ENCODE measurements at places on chromosomes 6 and 20.

GRCh38 chr6:12163149-12163548, 127.0 kb upstream of the EDN1 start:
- no peak for DNase-seq

DNA sequence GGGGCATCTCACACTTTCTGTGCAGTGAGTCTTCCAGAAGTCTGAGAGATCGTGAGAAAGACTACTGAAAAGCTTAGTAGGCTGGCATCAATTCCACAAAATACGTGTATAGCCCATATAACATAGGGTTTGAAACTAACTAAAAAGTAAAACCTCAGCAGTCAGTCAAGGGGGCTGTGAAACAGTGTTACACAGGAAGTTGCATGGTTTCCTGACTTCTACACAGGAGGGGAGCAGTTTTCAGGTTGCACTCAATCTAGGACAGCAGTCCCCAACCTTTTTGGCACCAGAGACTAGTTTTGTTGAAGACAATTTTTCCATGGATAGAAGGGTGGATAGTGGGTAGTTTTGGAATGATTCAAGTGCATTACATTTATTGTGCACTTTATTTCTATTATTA, 4.7 kb upstream of the LY86 start:
- DNase-seq, result no peak

- DNase-seq, result no peak
Observed at GRCh38 chr6:42100029-42100901, 42.2 kb downstream of the C6orf132 start.

DNA sequence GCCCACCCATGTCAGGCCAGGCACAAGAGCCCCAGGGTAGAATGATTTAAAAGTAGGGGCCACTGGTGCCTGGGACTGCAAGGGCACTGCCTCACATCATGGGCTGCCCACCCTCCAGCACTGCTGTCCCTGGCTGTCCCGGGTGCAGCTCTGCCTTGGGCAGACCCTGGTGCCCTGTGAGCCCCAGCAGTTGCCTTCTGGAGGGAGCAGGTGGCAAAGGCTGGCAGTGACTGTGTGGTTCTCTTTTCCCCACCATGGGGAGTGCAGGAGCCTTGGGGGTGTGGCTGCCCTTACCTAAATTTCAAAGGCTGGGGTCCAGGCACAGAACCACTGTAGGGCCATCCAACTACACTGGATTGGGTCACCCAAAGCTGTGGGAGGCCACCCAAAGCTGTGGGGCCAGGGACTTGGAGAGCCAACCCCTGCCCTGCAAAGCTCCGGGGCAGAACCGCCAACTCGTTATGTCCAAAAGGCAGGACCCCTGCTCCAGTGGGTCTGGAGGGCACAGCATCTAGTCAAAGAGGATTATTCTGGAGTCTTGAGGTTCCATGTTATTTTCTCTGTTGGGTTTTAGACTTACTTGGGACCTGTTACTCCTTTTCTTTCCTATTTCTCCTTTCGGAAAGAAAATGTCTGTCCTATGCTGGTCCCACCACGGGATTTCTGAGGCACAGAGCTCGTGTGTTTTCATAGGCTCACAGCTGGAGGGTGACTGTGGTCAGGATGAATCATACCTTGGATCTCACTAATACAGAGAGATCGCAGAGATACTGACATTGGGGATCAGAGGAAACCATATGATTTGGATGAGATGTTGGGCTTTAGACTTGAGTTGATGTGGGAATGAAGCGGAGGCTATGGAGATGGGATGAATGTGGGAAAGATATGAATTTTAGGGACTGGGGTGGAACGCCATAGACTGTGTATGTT, 65.3 kb downstream of the RAMACL start:
- no peak for DNase-seq

DNA sequence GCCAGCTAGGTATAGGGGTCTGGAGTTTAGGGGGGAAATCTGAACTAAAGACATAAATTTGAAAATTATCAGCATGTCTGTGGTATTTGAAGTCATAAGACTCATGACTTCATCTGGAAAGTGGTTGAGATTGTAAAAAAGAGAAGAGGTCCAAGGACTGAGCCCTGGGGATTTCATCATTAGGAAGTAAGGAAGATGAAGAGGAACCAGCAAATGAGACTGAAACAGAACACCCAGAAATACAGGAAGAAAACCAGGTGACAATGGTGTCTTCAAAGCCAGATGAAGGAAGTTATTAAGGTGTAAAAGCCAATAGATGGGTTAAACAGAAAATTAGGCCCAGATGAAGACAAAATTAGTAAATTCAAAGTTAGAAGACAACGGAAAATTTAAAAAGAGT, 49.1 kb upstream of the UBR2 start:
- no peak for DNase-seq

DNA sequence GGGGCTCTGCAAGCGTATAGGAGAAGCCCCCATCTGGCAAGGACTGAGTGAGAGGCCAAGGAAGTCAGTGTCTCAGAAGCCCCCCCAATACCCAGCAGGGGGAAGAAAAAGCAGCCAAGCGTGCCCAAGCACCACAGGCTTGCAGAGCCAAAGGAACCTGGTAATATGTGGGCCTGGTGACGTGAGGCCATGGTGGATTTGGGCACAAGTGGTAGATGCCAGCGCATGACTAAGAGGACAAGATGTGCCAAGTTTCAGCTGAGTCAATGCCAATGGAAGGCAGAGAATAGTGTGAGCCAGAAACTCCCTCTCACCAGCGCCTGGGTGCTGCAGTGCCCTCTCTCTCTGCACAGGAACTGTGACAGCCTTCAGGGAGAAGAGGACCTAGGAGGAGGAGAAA, 110.0 kb downstream of the QRSL1 start:
- no peak for DNase-seq

DNA sequence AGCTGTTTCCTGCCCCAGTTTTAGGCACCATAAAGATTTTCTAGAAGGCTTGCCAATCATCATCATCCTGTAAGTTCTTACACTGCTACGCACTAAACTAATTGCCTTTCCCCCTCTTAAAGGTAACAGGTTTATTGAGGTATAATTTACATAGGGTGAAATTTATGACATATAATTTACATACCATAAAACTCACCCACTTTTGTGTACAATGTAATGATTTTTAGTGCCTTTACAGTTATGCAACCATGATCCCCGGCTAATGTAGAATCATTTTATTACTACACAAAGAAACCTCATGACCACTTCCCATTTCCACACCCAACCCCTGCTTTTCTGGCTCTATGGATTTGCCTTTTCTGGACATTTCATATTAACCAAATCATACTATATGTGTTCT, 21.1 kb downstream of the GCNT2 start:
- no peak for DNase-seq

- no peak for DNase-seq
Observed at GRCh38 chr6:147194652-147195411, 9.4 kb upstream of the STXBP5 start.

- no peak for DNase-seq
Observed at GRCh38 chr6:121548131-121548530, 112.7 kb downstream of the GJA1 start.

GRCh38 chr6:26311012-26311384, 54.0 kb upstream of the BTN3A2 start:
- no peak for DNase-seq

DNA sequence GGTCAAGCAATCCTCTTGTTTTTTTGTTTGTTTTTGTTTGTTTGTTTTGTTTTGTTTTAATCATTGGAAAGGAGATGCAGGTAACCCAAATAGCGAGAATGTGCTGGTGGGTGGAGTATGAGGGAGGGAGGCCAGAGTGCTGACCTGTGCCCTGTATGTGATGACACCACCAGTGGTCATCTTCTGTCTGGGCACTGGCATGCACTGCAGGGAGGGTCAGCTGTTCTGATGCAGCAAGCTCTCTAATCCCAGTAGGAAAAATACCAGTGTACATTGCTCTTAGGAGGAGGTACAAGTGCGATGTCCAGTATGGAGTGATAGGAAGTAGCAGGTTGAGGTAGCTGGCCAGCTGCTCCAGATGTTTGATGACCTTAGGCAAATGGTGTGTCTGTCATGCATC, 2.9 kb upstream of the CST1 start:
- DNase-seq, result no peak

- DNase-seq, result no peak
Observed at GRCh38 chr20:57879779-57880570, 170.2 kb upstream of the PMEPA1 start.

- DNase-seq, result no peak
Observed at GRCh38 chr20:57621421-57622200, 1.4 kb upstream of the ZBP1 start.

GRCh38 chr6:26222571-26222970, 135.3 kb downstream of the HFE start:
- DNase-seq, result no peak

DNA sequence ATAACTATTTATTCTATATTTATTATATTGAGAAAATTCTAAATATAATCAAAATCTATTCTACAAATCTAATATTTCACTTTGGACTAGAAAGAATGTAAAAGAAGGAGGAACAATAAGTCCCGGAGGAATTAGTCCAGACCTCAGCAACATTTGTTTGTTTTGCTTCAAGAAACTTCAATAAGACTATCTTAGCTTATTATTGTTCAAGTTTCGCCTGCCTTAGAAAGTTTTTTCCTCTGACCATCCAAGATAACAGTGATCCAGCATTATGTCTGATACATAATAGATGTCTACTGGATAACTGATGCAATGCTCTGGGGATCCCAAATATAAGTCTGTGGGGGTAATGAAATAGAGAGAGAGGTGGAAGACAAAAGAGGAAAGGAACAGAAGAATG, 28.7 kb upstream of the NT5E start:
- DNase-seq, result no peak

GRCh38 chr6:73784726-73785505, 88.9 kb downstream of the CD109 start:
- DNase-seq, result no peak

GRCh38 chr6:16630026-16630643, 131.1 kb downstream of the ATXN1 start:
- no peak for DNase-seq

GRCh38 chr20:20568604-20569205, 143.7 kb downstream of the RALGAPA2 start:
- DNase-seq, result no peak

- no peak for DNase-seq
Observed at GRCh38 chr20:41249411-41250281, 67.9 kb downstream of the ZHX3 start.

GRCh38 chr6:5497896-5498578, 236.7 kb downstream of the FARS2 start:
- DNase-seq, result peak; percentile 56

DNA sequence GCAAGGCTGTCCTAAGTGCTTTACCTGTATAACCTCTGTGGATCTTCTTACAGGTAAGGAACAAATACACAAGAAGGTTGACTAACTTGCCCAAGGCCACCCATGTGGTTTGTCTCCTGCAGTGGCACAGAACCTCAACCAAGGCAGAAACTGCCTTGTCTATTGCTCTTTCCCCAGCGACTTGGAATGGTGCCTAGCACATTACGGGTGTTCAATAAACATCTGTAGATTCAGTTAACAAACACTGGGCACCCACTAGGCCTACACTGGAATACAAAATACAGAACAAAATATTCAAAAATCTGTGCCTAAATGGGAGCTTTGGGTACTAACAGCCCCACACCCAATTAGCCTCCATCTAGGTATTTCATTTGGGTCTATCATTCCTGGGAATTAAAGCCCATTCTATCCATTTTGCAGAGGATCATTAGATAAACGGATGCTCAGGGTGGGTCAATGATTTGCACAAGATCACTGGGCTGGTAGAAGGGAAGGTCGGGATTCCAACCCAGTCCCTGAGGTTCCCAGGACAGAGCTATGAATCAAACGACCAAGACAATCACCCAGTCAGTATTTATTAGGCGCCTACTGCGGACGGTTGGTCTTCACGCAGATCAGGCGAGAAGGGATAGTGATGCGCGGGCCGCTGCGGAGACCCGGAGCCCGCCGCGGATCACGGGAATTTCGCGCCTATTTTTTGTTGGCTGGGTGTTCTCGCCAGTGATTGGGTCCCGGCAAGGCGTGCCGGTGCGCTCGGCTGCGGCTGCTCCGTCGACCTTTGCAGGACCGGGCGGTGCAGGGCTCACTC, at the start of gene STK35:
Gene STK35, plus strand, starts transcription at position 771 of the 808 bp plus-strand sequence. CDS start 55 bp downstream, outside the sequence.
- no peak for DNase-seq

DNA sequence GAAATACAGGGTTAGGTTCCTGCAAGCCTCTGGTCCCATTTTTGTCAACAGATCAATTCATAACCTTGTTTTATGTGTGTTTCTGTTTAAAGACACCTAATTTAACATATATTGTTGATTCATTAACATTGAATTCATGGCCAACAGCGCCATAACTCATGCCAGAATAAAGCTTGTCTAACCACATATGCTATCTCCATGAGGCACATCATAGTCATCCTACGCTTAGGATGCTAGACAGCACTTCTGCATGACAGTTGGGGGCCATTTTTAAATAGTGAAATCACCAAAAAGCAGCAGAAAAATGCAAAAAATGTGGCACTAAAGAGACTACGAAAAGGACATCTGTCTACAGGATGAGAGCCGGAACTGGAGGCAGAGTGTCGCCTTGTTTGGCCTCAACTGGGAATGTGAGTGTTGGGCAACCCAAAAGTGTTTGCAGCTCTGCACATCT, 37.9 kb downstream of the TRAM2 start:
- no peak for DNase-seq

DNA sequence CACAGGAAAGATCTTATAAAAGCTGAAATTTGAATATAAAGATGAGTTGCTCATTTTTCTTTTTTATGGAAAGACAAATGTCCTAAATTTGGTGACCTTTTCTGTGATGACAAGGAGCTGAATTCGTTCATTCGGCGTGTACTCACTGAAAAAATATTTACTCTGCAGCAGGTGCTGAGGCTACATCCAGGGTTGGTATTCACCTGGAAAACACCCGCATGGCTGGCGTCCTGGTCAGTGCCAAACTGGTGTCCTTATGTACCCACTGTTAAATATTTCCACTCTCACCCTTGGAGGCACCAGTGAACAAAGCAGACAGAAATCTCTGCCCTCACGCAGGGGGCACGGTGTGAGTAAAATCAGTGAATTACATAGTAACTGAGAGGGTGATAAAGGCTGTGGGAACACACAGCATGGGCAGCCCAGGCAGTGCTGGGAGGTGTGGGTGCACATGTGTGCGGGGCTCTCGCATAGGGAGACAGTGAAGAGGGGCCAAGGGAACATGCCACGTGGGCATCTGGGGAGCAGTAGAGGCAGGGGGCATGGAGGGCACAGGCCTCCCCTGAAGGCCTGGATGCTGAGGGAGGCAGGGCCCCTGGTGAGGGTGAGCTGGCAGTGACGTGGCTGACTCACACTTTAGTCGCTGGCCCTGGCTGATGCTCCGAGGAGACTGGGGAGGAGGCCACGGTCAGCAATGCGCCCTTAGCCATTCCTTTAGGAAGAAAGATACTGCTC, 89.7 kb downstream of the INSM1 start:
- DNase-seq, result no peak

Measured in NCI-H1436 treated with DMSO at 0.1 percent for 48 hours (cell line).